ENCODE measurements at places on chromosomes 4 and X.

DNA sequence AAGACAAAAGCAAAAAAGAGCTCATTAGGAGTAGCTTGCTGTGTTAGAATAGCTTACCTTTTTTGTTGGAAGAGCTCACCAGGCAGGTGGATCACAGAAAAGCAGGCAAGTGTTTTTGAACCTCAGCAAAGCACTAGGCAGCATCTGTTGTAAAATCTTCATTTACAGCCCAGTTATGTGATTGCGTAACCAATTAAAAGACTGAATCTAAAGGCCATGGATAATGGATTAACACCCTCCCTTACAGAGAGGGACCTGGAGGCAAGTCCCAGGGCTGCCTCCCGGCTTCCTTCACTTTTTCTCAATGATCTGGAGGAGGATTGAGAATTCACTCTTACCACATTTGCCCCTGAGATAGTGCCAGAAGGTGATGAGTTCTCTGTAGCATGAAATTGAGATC lies 51.1 kb downstream of the MAMLD1 start:
- DNase-seq: no peak

DNA sequence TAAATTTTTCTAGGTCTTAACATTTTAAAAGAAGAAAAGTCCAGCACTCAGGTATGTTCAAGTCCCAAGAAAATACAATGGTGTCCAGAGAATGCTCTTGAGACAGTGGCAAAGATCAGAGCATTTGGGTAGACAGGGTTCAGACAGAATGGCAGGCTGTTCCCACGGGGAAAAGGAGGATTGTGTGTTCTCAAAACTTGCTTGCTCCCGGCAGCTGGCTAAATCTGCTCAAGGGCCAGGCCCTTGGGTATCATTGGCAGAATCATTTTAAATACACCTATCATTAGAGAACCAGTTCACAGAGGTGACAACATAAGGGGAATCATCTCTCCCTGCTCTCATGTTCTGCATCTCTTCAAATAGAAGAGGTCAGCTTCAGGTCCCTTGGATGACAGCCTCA lies 456.3 kb downstream of the DTHD1 start:
- DNase-seq: no peak

- DNase-seq: no peak
Observed at GRCh38 chr4:1250527-1250812, 1.5 kb upstream of the CTBP1 start.

GRCh38 chr4:41799126-41799525 lies 50.6 kb upstream of the PHOX2B start:
- no peak for DNase-seq

GRCh38 chr4:25169446-25169845 lies 9.2 kb upstream of the SEPSECS start:
- DNase-seq: no peak

- no peak for DNase-seq
Observed at GRCh38 chr4:165838575-165838974, 34.5 kb upstream of the TLL1 start.

GRCh38 chr4:77776182-77777134 lies 42.7 kb downstream of the CNOT6L start:
- DNase-seq: no peak

GRCh38 chrX:133537142-133537541 lies 121.9 kb upstream of the GPC4 start:
- no peak for DNase-seq

Measured in NCI-H446 treated with DMSO at 0.1 percent for 48 hours (cell line).